Iris pigment epithelial cell (primary cell): ENCODE measurements at places on chromosomes 4 and X.

DNA sequence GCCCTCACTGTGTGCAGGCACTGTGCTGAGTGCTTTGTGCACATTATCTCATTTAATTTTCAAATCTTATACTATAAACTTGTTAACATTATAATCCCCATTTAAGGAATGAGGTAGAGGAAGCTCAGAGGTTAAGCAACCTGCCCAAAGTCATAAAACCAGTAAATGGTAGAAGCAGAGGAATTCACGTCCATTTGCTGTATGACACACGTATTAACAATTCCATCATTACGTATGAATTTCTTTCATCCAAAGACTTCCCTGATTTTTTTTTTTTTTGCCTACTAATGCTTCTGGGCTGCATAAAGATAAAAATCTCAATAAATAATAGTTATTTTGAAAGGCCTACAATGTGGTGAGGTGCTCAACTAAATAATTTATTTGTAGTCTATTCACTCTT, 64.5 kb upstream of the H2AZ1 start:
- peak; percentile 68 for DNase-seq

DNA sequence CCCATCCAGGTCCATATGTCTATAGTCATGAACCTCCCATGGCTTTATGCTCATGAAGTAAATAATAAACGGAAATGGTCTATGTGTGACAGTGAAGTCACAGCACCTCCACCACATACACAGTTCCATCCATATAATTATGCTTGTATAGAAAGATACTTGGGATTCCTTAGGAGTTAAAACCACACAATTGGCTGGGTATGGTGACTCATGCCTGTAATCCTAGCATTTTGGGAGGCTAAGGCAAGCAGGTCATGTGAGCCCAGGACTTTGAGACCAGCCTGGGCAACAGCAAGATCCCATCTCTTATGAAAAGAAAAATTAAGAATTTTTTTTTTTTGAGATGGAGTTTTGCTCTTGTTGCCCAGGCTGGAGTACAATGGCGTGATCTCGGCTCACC, 55.6 kb upstream of the RBM47 start:
- DNase-seq, result peak; percentile 63

DNA sequence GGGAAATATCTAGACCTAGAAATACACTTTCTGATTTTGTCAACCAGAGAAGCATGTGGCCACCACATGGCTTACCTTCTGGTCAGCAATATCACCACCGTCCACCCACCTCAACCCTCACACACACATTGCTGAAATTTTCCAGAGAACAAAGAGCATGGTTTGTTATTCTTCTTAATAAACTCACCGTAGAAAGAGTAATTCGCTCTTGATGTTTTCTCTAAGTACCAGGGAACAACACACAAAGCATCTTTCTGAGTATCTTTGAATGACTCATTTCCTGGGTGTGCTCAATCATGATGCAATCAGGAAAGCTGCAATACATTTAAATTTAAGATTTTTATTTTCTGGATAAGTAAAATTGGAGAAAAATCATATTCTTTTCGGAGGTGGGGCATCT, 24.7 kb upstream of the LRAT start:
- peak; percentile 79 for DNase-seq

GRCh38 chrX:73683236-73683859, 120.4 kb downstream of the CHIC1 start:
- DNase-seq, result peak; percentile 36

GRCh38 chr4:183758758-183759447, 99.8 kb downstream of the TRAPPC11 start:
- no peak for DNase-seq

GRCh38 chr4:627347-628125, 2.2 kb downstream of the PDE6B start:
- no peak for DNase-seq

DNA sequence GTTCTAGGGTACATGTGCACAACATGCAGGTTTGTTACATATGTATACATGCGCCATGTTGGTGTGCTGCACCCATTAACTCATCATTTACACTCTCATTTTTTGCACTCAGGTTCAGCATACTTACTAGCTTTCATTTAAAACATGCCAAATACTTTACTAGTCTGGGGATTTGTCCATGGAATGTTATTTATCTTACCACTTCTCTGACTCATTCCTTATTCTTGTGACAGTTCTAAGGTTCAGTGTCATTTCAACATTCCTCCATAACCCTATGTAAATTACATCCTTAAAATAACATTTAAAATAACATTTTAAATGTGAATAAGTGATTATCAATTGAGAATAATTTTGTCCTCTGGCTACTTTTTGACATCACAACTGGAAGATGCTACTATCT, 19.5 kb upstream of the SYTL5 start:
- peak; percentile 63 for DNase-seq

DNA sequence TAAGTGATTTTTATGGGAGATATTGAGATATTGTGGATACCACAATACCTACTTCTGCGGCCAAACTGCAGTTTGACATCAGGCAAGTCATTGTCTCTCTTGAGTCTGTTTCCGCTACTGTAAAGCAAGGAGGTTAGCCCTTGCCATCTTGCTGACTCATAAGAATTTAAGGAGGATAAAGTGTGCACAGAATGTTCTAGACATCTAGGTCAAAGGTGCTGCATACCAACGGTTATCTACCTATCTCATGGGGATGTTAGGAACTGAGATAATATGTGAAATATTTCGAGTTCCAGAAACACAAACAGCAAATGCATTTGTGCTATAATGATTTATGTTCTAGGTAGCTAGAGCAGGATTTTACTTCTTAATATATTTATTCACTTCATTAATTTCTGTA, 211.5 kb upstream of the NR3C2 start:
- peak; percentile 0 for DNase-seq

DNA sequence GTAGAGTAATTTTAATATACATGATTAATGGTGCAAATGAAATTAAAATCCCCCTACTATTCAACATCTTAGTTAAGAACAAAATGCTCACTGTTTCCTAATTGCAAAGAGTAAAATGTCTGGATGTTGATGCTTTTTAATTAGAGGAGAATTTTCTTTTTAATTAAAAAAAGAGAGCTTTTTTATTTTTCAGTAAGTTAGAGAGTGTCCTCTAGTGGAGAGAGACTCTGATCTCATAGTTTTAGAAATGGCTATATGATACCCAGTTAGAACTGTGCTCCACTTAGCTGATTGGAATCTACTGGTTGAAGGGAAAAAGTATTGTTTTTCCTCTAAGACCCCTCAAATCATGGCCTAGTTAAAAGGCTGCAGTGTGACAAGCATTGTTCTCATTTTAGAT, 312.0 kb upstream of the MAGEB2 start:
- peak; percentile 12 for DNase-seq

DNA sequence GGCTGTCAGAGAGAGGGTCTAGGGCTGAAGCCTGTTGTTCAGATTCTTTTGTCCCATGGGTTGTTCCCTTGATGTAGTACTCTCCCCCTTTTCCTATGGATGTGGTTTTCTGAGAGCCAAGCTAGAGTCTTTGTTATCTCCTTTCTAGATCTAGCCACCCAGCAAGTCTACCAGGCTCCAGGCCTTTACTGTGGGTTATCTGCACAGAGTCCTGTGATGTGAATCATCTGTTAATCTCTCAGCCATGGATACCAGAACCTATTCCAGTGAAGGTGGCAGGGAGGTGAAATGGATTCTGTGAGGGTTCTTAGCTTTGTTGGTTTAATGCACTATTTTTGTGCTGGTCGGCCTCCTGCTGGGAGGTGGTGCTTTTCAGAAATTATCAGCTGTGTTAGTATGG, 109.5 kb downstream of the PRR32 start:
- no peak for DNase-seq

DNA sequence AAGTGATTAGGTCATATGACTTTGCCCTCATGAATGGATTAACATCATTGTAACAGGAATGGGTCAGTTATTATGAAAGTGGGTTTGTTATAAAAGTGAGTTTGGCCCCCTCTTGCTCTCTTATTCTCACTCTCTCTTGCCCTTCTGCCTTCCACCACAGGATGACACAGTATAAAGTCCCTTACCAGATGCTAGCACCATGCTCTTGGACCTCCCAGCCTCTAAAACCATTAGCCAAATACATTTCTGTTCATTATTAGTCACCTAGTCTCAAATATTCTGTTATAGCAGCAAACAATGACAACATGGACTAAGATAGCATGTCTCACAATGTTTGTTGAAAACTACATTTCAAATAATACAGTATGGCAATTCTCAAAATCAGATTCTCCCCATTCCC, 59.7 kb downstream of the RWDD4 start:
- no peak for DNase-seq

GRCh38 chrX:65926095-65927019, 113.5 kb downstream of the VSIG4 start:
- DNase-seq, result no peak

GRCh38 chr4:150387981-150388380, 194.0 kb upstream of the MAB21L2 start:
- DNase-seq, result no peak

DNA sequence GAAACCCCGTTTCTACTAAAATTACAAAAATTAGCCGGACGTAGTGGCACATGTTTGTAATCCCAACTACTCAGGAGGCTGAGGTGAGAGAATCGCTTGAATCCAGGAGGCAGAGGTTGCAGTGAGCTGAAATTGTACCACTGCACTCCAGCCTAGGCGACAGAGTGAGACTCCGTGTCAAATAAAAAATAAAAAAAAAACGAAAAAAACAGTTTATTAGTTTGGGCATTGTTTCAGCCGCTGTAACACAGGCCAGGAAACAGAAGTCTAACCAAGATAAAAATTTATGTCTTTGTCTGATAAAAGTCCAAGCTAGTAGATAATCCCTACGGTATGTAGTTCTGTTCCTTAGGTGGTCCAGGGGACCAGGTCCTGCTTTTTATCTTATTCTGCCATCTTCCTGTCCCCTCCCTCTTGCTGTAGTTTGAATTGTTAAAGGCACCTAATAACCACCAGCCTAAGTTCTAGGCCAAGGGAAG, 21.4 kb downstream of the USO1 start:
- DNase-seq, result no peak

DNA sequence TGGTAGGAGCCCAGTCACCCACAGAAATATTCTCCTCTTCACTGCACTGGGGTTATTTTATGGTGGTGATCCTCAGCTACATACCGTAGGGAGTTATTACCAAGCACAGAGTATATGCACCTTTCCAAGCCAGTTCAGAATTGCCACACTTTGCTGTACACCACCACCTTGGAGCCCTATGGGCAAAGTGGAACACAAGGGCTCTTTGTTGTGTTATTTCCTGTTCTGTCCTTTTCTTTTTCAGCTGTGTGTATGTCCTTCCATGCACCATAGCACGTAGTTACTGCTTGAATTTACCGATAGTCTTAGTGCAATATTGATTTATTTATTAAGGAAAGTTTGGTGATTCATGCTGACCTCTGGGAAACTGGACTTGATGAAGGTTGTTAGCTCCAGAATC, 8.3 kb downstream of the RNF128 start:
- DNase-seq, result no peak

GRCh38 chrX:29948653-29949052, 266.7 kb upstream of the MAGEB2 start:
- DNase-seq, result peak; percentile 70

GRCh38 chrX:41332408-41333002, 1.5 kb upstream of the DDX3X start:
- DNase-seq, result peak; percentile 65

- peak; percentile 87 for DNase-seq
Measured at GRCh38 chr4:119628281-119629141, at the start of gene PDE5A. Gene PDE5A, minus strand, starts transcription at chr4:119628804. Its CDS starts 133 bp downstream, at chr4:119628671.

- DNase-seq, result peak; percentile 36
Measured at GRCh38 chr4:145177511-145177905, 2.9 kb downstream of the OTUD4 start.

DNA sequence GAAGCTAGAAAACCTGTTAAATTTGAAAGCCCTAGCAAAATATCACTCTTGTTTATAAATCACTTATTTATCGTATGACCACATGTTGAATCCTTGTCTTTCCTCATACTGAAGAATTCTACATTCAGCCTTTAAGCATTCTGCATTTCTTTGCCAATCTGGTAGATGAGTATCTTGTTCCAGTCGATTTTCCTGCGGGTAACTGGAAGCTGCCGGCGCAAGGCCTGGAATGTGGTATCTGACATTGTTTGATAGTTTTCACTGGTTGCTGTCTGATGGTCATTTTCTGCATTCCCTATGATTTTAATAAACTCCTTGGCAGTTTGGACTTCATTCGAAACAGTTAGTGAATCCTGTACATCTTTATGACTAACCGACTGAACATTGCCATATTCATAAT, 13.7 kb upstream of the PHKA1 start:
- peak; percentile 1 for DNase-seq

DNA sequence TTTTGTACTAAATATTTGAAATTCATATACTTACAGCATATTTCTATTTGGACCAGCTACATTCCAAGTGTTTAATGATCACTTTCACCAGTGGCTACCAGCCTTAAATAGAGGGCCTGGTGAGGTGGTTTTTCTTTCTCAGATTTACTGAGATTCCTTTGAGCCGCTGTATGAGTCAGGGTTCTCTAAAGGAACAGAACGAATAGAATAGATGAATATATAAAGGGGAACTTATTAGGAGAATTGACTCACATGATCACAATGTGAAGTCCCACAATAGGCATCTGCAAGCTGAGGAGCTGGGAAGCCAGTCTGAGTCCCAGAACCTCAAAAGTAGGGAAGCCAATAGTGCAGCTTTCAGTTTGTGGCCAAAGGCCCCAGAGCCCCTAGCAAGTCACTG, 146.2 kb upstream of the TLL1 start:
- DNase-seq, result peak; percentile 39

GRCh38 chr4:101136373-101137370, 210.7 kb downstream of the PPP3CA start:
- no peak for DNase-seq

GRCh38 chrX:40152173-40152711, 54.5 kb upstream of the BCOR start:
- no peak for DNase-seq

- no peak for DNase-seq
Measured at GRCh38 chr4:138217567-138217966, 24.6 kb downstream of the SLC7A11 start.

- no peak for DNase-seq
Measured at GRCh38 chr4:2792396-2792710, 532 bp upstream of the SH3BP2 start.

- no peak for DNase-seq
Measured at GRCh38 chr4:94828882-94829281, 71.1 kb downstream of the BMPR1B start.
